Glutamatergic neuron (in vitro differentiated cells): ENCODE measurements at places on chromosomes 4 and X. TPM values are rescaled to one million over a fixed set of nuclear protein-coding genes. Genes with fewer than 3 reads are reported as not detected.

The HGFAC gene
- 9.4 TPM for total RNA-seq

The XAGE3 gene
- not detected for total RNA-seq

The TEC gene
- total RNA-seq = 0.37 TPM

The GC gene
- total RNA-seq = not detected

The GYPA gene
- 1.3 TPM for total RNA-seq

The OPHN1 gene
- 7.8 TPM for total RNA-seq

The RPL39 gene
- total RNA-seq = 1,088 TPM

- no peak overlapping the region for H3K4me3 ChIP-seq
- H3K27ac ChIP-seq = no peak overlapping the region
- H3K36me3 ChIP-seq = no peaks in the 10 kb centered on the region
Measured at GRCh38 chr4:39030725-39031124, 1.5 kb downstream of the TMEM156 start.

- DNase-seq = no peak
- H3K36me3 ChIP-seq = peaks cover 10% of the 10 kb centered on the region
- no peaks in the 10 kb centered on the region for H3K27me3 ChIP-seq
- H3K27ac ChIP-seq = no peak overlapping the region
- H3K4me1 ChIP-seq = no peaks in the 10 kb centered on the region
Measured at GRCh38 chr4:124046190-124046589, 649.6 kb downstream of the SPRY1 start.

DNA sequence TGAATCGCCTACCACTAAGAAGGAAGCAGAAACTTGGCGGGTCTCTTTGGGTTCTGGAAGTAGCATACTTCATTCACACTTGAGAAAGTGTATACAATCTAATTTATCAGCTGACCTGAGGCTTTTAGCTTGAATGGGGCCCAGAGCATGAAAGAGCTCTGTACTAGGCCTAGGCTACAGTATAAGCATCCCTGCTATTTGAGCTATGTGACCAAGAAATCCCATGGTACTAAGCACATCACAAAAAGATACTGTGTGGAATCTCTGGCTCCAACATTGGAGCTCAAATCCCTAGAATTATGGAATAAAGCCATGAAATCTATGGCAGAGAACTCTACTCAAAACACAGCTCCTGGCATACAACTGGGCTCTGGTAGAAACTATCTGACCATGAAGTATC lies 43.9 kb upstream of the CCDC149 start:
- no peak overlapping the region for H3K4me3 ChIP-seq
- H3K27me3 ChIP-seq = no peaks in the 10 kb centered on the region
- no peak for DNase-seq
- no peaks in the 10 kb centered on the region for H3K4me1 ChIP-seq
- H3K36me3 ChIP-seq = peaks cover 6% of the 10 kb centered on the region
- H3K27ac ChIP-seq = no peak overlapping the region

- peaks cover 8% of the 10 kb centered on the region for H3K4me1 ChIP-seq
- no peak for DNase-seq
- H3K27ac ChIP-seq = no peak overlapping the region
- no peak overlapping the region for H3K4me3 ChIP-seq
- H3K36me3 ChIP-seq = peaks cover 22% of the 10 kb centered on the region
Measured at GRCh38 chr4:8069102-8069752, 89.4 kb downstream of the ABLIM2 start.

- H3K4me1 ChIP-seq = no peaks in the 10 kb centered on the region
- no peaks in the 10 kb centered on the region for H3K36me3 ChIP-seq
- H3K27ac ChIP-seq = no peak overlapping the region
- no peak overlapping the region for H3K4me3 ChIP-seq
- no peak for DNase-seq
Measured at GRCh38 chr4:174681723-174682300, 147.2 kb downstream of the GLRA3 start.

DNA sequence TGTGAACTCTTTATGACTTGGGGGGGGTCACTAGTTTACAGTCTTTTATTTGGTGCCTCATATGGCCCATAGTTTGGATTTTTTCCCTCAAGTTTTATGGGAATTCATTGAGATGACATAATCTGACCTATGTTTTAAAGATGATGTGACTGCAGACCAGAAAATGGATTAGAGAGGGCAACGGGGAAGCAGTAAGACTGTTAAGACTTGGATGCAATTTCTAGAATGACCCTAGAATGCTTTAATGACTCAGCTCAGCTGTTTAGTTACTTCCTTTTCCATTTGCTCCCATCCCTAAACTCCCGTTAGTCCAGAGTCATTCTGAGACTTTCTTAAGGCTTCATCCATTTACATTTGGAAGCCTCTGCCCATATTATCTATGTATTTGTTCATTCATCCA lies 59.9 kb upstream of the PDGFRA start:
- H3K27me3 ChIP-seq = no peaks in the 10 kb centered on the region
- no peak overlapping the region for H3K27ac ChIP-seq
- no peaks in the 10 kb centered on the region for H3K36me3 ChIP-seq
- no peaks in the 10 kb centered on the region for H3K4me1 ChIP-seq
- DNase-seq = no peak

DNA sequence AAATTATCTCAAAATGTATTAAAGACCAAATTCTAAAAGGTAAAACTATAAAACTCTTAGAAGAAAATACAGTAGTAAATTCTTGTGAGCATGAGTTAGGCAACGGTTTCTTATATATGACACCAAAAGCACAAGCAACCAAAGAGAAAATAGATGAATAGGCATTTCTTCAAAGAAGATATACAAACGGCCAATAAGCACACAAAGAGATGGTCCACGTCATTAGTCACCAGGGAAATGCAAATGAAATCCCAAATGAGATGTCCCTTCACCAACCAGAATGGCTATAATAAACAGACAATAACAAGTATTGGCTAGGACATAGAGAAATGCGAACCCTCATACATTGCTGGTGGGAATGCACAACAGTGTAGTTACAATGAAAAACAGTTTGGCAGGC lies 44.6 kb downstream of the RAB33A start:
- H3K27ac ChIP-seq = no peak overlapping the region
- H3K27me3 ChIP-seq = no peaks in the 10 kb centered on the region

DNA sequence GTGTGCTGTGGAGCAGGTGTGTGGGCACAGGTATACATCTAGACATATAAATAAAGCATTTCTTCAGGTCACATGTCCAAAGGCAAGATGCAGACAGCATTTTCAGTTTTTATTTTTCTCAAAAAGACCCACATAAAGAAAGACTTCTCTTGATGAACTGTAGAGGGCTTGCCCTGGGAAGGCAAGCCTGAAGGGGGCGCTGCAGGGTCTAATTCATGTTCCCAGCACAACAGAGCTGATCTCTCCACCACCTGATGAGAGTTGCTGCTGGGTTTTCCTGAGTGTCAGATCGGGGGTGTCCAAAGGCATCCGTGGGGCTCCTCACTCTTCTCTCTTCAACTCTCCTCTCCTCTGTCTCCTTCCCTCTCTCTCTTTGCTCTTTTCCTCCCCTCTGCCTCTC lies 26.6 kb downstream of the ADRA2C start:
- no peaks in the 10 kb centered on the region for H3K4me1 ChIP-seq
- H3K27me3 ChIP-seq = peaks cover 19% of the 10 kb centered on the region
- H3K36me3 ChIP-seq = peaks cover 7% of the 10 kb centered on the region
- H3K27ac ChIP-seq = peak overlapping the region; percentile 8
- peak; percentile 77 for DNase-seq

- H3K4me3 ChIP-seq = no peak overlapping the region
- H3K27ac ChIP-seq = no peak overlapping the region
- peaks cover 23% of the 10 kb centered on the region for H3K4me1 ChIP-seq
- H3K36me3 ChIP-seq = no peaks in the 10 kb centered on the region
- no peak for DNase-seq
- H3K27me3 ChIP-seq = peaks cover 3% of the 10 kb centered on the region
Measured at GRCh38 chr4:184437565-184438265, 36.6 kb downstream of the IRF2 start.

- H3K27me3 ChIP-seq = no peaks in the 10 kb centered on the region
- peaks cover 9% of the 10 kb centered on the region for H3K4me1 ChIP-seq
- H3K36me3 ChIP-seq = no peaks in the 10 kb centered on the region
- H3K27ac ChIP-seq = no peak overlapping the region
- H3K4me3 ChIP-seq = no peak overlapping the region
Measured at GRCh38 chr4:38983291-38983690, 48.9 kb downstream of the TMEM156 start.

- H3K36me3 ChIP-seq = no peaks in the 10 kb centered on the region
- peaks cover 16% of the 10 kb centered on the region for H3K4me1 ChIP-seq
- no peak overlapping the region for H3K4me3 ChIP-seq
- H3K27me3 ChIP-seq = peaks cover 1% of the 10 kb centered on the region
Measured at GRCh38 chr4:183261953-183262775, 57.9 kb downstream of the CLDN22 start.

GRCh38 chrX:70402721-70403120 lies 20.4 kb upstream of the GDPD2 start:
- H3K27ac ChIP-seq = no peak overlapping the region
- no peaks in the 10 kb centered on the region for H3K27me3 ChIP-seq
- DNase-seq = no peak
- no peaks in the 10 kb centered on the region for H3K4me1 ChIP-seq

- no peaks in the 10 kb centered on the region for H3K36me3 ChIP-seq
- H3K4me3 ChIP-seq = no peak overlapping the region
- H3K27me3 ChIP-seq = no peaks in the 10 kb centered on the region
- no peak for DNase-seq
Measured at GRCh38 chrX:101287402-101287801, 3.7 kb downstream of the TAF7L start.

DNA sequence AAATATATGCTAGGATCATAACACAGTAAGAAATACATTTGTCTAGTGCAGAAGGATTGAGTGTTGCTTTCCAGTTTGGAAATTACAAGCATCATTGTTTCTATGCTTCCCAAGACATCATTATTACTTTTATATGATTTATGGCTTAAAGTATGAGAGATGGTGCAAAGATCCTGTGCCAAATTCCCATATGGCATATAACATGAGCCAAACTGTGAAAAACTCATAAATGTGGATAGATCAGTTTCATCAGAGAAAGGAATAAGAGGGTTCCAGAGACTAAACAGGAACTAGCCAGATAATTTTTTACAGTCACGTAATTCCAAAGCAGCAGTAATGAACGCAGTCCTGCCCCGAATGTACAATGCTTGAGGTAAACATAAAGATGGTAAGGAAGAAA lies 126.3 kb downstream of the PRDM5 start:
- H3K36me3 ChIP-seq = peaks cover 4% of the 10 kb centered on the region
- no peaks in the 10 kb centered on the region for H3K4me1 ChIP-seq
- H3K27ac ChIP-seq = no peak overlapping the region
- H3K4me3 ChIP-seq = no peak overlapping the region
- DNase-seq = no peak

- H3K27me3 ChIP-seq = peaks cover 5% of the 10 kb centered on the region
- no peak overlapping the region for H3K4me3 ChIP-seq
- H3K27ac ChIP-seq = no peak overlapping the region
- H3K4me1 ChIP-seq = peaks cover 20% of the 10 kb centered on the region
- H3K36me3 ChIP-seq = no peaks in the 10 kb centered on the region
Measured at GRCh38 chr4:14865804-14866203, 136.5 kb upstream of the CPEB2 start.

- H3K4me1 ChIP-seq = peaks cover 28% of the 10 kb centered on the region
- no peak overlapping the region for H3K27ac ChIP-seq
- no peaks in the 10 kb centered on the region for H3K36me3 ChIP-seq
- H3K4me3 ChIP-seq = no peak overlapping the region
- no peak for DNase-seq
- no peaks in the 10 kb centered on the region for H3K27me3 ChIP-seq
Measured at GRCh38 chr4:165415910-165416309, 37.1 kb downstream of the CPE start.

DNA sequence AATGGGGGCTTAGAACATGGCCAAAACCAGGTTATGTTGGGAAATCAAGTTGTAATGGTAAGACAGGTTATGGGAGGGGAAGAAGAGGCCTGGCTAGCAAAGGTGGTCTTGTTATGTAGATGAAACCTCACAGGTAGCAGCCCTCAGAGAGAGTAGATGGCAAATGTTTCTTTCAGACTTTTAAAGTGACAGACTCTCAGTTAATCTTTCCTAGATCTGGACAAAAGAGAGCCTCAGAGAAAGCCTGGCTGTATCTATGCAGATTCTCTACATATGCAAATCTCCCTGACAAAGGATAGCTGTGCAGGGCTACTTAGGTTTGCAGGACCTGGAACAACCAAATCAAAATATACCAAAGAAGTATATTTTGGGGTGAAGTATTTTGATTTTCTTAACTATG lies 284.1 kb upstream of the AMOT start:
- H3K4me3 ChIP-seq = no peak overlapping the region
- H3K4me1 ChIP-seq = no peaks in the 10 kb centered on the region
- H3K27ac ChIP-seq = no peak overlapping the region
- H3K36me3 ChIP-seq = no peaks in the 10 kb centered on the region

DNA sequence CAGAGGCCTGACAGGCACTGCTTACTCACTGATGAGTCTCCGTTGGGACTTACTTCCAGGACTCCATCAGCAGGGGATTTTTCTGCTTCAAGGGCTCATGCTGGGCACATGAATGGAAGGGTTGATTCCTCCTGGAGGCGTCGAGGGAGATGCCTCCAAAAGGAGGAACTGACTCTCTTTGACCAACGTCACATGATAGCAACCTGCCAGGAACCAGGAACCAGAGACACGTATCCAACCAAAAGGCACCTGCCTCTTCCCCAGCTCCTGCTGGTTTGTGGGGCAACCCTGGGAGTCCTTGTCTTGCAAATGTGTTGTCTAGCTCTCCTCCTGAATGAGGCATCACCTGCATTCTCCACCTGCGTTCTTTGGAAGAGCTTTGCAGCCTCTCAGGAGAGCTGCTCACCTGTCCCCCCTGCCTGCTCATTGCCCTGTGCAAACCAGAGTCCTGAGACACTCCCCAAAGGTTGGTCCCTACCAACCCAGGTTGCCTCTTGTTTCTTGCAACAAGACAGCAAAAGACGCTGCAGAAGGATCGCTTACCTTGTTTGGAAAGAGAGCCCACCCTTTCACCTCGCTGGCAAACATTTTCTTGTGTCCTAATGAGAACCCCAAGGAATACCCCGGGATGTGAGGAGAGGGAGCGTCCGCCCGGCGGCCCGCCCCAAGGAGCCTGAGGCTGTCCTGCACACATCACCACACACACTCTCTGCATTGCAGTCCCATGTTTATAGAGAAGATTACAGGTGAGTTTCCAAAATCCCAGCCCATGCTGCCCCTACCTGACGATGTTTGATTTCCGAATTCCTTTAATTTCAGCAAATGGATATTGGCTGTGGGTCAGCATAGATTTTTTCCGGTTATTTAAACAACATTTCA lies 30.5 kb upstream of the SHOX start:
- H3K4me3 ChIP-seq = no peak overlapping the region
- no peak for DNase-seq
- H3K27me3 ChIP-seq = peaks cover 2% of the 10 kb centered on the region
- H3K4me1 ChIP-seq = no peaks in the 10 kb centered on the region
- peaks cover 6% of the 10 kb centered on the region for H3K36me3 ChIP-seq
- H3K27ac ChIP-seq = no peak overlapping the region

DNA sequence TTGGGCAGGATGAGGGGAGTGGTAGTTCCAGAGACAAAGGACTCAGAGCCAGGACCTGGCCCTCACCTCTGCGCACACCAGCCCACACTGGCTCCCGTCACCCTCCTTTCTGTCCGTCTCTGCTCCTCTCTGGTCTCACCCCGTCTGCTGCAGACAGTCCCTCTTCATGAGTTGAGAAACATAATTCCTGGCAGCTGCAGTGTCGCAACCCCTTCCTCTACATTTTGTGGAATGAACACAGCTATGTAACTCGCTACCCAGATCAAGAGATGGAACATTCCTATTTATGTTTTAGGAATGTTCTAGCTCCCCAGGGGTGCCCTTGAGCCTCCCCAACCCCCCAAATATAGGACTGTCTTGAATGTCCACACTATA lies 59.3 kb downstream of the SHROOM2 start:
- no peak for DNase-seq
- H3K27me3 ChIP-seq = no peaks in the 10 kb centered on the region
- no peaks in the 10 kb centered on the region for H3K36me3 ChIP-seq
- H3K4me3 ChIP-seq = no peak overlapping the region
- peaks cover 3% of the 10 kb centered on the region for H3K4me1 ChIP-seq
- no peak overlapping the region for H3K27ac ChIP-seq
